IMR-90 (cell line): ENCODE measurements at places on chromosomes 2 and 18. TPM values are rescaled to one million over a fixed set of nuclear protein-coding genes. Genes with fewer than 3 reads are reported as not detected.

GALR1 gene
- total RNA-seq = not detected in 2 replicates

SERPINB5 gene
- not detected in 2 replicates for total RNA-seq

CWC22 gene
- 17.9 and 21.1 TPM in 2 replicates for total RNA-seq

TUBA4B gene
- total RNA-seq = not detected in 2 replicates

PDCD1 gene
- total RNA-seq = not detected in 2 replicates

KIF1A gene
- under 0.01 TPM in 1 of 2 replicates, not detected in the other for total RNA-seq

GRCh38 chr2:98656800-98657199 lies 48.4 kb downstream of the UNC50 start:
- DNase-seq = no peak

DNA sequence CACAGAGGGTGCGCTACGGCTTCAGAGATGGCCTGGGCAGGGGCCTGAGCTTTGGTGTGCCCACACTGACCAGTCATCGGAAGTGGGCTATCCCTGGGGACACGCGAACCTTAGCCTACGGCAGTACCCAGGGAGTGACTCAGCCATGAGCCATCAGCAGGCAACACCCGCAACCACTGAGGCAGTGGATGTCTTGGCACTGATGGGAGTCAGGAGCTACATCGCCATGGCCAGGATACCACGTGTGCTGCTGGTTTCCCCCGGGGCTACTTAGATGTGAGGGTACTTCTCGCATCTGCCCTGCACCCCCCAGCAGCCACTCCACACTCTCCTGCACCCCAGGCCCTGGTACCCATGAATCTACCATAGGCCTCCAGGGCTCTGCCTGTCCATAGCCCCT lies 12.8 kb upstream of the HPCAL1 start:
- peak; percentile 37 for DNase-seq

DNA sequence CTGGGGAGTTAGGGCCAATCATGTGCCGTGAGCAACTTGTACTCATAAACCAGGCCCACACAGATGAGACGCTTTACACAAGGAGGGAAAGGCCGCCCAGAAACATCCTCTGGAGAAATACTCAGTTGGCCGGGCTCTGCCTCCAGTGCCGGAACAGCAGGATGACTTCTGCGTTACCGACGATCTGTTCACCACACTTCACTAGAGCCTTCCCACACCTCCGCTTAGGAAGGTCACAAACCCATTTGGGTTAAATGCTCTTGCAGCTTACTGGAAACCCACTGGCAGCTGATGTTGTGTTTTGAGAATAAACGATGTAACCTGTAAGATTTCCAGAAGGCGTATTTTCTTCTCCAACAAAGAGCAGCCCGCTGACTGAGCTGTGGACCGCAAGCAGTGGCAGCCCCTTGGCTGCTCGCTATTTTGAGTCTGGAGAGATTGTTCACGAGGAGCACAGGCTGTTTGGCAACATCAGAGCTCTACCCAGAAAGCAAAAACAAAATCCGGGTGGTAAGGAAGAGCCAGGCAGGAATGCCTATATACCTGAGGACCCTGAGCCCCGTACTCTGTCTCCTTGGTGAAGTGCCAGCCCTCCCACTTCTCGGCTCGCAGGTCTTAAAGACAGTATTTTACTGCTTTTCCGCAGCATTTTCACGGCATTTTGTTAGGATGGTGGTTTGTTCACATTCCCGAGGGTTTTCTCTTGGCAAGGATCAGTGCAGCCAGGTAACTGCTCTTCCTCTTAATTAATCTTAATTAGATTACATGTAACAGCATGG lies 44.0 kb downstream of the COLEC12 start:
- DNase-seq = peak; percentile 43

DNA sequence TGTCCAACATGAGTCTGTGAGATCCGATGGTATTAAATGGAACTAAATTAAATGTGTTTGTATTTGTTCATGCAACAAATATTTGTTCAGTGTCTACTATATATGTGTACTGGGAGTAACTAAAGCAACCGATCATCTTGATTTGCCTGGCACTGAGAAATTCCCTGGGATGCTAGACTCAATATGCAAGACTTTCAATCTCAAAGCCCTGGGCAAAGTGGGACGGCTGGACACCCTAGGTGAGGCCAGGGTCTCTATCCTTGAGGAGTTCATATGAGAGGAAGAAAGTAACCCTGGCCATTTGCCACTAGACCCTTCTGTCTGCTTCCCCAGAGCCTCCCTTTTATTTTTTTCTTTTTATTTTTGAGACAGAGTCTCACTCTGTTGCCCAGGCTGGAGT lies 44.0 kb upstream of the HPCAL1 start:
- no peak for DNase-seq

DNA sequence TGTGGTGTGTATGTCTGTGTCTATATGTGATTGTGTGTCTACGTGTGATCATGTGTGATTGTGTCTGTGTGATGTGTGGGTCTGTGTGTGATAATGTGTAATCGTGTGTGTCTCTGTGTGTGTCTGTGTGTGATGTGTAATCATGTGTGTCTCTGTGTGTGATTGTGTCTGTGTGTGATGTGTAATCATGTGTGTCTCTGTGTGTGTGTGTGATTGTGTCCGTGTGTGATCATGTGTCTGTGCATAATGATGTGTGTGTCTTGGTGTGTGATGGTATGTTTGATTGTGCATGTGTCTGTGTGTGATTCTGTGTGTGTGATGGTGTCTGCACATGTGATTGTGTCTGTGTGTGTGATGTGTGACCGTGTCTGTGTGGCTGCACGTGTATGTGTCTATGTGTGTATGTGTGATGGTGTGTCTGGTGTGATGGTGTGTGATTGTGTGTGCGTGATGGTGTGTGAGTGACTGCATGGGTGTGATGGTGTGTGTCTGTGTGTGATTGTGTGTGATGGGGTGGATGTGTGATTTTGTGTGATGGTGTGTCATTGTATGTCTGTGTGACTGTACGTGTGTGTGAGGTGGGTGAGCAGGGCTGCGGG lies 78.9 kb downstream of the RTP5 start:
- DNase-seq = no peak

GRCh38 chr18:34261865-34262780 lies 37.4 kb upstream of the NOL4 start:
- no peak for DNase-seq

DNA sequence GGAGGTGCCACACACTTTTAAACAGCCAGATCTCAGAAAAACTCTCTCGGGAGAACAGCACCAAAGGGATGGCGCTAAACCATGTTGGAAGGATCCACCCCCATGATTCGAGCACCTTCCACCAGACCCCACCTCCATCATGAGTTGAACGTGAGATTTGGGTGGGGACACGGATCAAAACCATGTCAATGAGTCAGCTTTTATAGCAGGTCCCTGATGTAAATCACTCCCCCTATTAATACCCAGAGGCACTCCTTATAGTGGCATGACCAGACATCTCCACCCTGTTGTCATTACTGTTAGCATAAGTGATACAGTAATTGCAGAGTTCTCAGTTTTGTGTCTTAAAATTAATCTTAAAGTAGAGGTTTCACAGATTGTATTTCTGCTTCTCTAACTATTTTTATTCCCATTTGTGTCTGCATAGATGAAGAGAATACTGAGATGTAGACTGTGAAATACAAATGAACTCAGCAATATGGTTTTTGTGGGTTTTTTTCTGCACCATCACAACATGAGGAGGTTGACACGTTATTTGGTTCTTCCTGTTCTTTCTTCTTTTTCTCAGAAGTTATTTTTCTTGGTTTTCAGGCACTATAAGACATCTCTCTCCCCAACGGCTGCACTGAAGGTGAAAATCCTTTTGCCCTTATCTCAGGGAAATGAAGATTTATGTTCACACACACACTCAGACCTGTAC lies 218.2 kb downstream of the ARL4C start:
- no peak for DNase-seq

GRCh38 chr2:135256531-135257260 lies 204.6 kb downstream of the RAB3GAP1 start:
- peak; percentile 57 for DNase-seq

GRCh38 chr2:99821984-99822383 lies 320.4 kb downstream of the AFF3 start:
- DNase-seq = no peak

GRCh38 chr2:96684883-96685576 lies 42.5 kb downstream of the FER1L5 start:
- DNase-seq = no peak

GRCh38 chr18:841647-842370 lies 29.8 kb upstream of the YES1 start:
- no peak for DNase-seq

DNA sequence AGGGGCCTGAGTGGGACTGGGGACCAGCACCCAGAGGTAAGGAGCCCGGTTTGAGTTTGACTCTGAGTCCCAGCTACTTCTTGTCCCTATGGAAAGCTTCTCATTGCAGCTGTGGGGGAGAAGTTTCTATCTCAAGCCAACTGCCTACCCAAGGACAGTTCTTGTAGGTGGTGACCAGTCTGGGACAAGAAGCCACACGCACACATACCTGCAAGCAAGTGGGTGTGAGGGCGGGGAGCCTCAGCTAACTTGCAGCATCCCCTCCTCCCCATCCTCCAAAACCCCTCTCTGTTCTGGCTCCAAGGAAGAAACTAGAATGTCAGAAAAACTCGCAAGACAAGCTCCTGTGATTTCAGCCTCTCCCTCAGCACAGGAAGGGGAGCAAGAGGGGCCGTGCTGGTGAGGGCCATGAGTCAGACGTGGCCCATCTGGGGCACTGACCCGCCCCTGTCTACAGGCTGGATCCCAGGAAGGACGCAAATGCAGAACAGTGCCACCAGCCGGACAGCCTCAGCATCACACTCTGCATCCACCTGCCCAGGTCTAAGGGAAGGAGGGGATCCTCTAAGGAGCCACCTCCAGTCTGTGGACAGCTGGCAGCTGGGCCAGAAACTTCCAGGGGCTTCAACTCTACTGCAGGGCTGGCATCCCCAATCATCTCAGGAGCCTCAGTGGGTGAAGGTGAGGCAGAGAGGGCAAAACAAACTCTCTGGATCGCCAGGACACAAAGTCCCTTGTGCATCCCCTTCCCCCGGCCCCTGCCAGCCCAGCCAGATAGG lies 103.4 kb downstream of the TNS1 start:
- DNase-seq = peak; percentile 91

DNA sequence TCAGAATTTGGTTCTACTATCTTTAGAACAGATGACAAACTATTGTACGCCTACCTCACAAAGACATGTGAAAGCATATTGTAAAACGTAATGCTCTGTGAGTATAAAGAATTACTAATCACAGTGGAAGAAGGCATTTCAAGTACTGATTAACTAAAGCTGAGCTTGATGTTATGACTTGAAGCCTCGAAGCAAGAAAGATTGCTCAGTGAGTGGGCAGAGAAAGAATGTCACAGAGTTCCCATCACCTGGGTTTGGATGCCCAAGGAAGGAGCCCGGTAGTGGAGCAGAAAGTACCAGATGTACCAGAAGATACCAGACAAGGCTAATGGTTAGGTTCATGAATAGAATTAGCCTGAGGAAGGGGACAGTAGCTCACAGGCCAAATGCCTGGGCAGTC lies 39.5 kb upstream of the FAM110C start:
- DNase-seq = no peak

DNA sequence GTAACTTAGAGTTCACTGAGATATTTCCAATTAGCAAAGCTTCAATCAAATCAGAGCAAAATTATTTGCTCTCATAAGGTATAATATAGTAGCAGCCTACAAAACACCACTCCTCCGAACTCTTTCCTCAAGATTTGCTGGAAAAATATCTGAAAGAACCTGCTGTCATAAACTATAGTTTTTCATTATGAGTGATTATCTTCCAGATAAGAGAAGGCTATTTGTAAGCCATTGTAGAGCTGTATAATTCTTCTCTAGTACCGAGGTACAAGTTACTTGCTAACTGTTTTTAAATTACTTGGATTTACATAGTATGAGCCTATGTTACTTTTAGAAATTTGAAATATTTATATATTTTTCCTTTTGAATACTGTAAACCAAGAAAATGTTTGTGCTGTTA lies 2.1 kb downstream of the NDC80 start:
- DNase-seq = no peak

DNA sequence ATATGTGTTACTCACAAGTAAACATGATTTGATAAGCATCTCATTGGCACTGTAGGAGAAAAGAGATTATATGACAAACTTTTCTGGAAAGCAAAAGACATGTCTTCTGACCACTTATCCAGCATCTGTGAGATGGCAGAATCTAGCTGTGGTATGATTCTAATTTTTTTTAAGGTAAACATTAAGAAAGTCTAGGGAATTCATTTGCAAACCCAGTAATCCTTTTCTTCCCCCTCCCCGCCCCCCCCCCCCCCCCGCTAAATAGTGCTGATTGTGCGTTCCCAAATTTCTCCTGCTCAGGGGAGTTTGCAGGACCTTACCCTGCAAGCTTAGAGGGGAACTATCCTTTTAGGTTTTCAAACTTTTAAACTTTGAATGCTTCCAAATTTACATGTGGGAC lies 12.1 kb downstream of the MRPL44 start:
- DNase-seq = no peak

DNA sequence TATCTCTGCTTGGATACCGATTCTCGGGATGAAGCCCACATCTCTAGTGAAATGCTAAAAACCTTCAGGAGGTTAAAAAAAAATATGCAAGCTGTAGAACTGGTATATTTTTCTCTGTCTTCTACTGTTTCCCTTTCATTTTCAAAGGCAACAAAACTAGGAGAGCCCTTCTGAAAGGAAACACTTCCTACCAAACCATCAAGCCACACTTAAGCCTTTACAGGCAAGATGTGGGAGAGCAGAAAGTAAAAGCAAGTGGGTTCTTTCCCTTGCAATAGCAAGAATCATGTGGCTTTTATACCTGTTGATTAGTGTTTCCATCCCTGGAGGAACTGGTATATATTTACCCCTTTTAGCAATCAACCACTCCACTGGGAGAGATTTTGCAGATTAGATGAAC lies 147.9 kb upstream of the ACAA2 start:
- no peak for DNase-seq

DNA sequence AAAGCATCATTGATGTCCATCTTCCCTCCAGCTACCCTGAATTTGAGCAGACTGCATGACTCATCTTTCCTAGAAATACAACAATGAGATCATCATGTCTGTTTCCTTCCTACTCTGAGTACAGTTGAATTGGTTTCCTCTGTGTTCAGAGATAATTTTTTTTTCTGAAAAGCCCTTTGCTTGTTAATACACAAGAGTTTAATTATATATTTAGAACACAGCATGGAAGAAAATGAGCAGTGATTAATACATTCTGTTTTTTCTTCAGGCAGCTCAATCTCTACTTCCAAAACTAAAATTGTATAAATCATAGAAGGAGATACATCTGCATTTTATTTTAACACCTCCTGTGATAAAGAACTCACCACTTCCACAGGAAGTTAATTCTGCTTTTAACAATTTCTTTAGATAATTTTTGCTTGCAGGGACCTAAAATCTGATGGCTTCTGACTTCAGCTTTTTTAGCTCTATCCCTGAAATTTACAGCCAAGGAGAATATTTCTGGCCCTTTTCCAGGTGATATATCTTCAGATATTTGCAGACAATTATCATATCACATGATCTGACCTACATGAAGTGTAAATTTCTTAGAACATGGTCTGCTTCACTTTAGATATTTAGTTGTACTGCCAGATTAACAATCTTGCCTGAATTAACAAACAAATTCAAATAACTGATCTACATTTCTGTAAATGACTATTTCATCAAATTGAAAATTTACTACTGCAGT lies 249.0 kb downstream of the TRIB2 start:
- peak; percentile 83 for DNase-seq
